ENCODE measurements at places on chromosomes 7 and 10.

DNA sequence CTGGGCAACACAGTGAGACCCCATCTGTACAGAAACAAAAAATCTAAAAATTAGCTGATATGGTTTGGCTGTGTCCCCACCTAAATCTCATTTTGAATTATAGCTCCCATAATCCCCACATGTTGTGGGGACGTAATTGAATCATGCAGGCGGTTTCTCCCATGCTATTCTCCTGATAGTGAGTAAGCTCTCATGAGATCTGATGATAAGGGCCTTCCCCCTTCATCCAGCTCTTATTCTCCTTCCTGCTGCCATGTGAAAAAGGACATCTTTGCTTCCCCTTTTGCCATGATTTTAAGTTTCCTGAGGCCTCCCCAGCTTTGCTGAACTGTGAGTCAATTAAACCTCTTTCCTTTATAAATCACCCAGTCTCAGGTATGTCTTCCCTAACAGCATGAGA, 136.5 kb downstream of the SFMBT2 start:
- no peak overlapping the region for H3K27ac ChIP-seq
- no peak for DNase-seq
- no peaks in the 10 kb centered on the region for H3K27me3 ChIP-seq
- H3K4me3 ChIP-seq: no peak overlapping the region
- H3K4me1 ChIP-seq: peaks cover 4% of the 10 kb centered on the region

GRCh38 chr10:70306886-70307520, 23.2 kb upstream of the NPFFR1 start:
- H3K36me3 ChIP-seq: no peaks in the 10 kb centered on the region
- no peak for DNase-seq
- H3K4me3 ChIP-seq: no peak overlapping the region
- no peak overlapping the region for H3K27ac ChIP-seq
- no peaks in the 10 kb centered on the region for H3K27me3 ChIP-seq

DNA sequence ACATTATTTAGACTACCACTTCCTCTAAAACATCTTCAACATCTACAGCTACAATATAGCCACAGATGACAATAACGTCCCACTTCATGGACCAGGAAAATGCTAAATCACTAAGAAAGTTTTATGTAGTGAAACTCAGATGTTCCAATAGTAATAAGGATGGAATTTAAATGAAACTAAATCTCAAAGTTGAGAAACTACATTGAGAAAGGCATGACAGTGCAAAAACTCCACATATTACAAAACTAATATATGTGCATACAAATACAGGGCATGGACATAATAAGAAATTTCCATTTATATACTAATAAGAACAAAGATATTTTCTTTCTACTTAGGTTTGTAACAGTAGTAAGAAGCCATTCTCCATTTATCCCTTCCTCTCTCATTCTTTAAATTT, 31.1 kb downstream of the POT1 start:
- H3K4me1 ChIP-seq: no peaks in the 10 kb centered on the region
- no peaks in the 10 kb centered on the region for H3K36me3 ChIP-seq
- H3K4me3 ChIP-seq: no peak overlapping the region
- H3K27ac ChIP-seq: no peak overlapping the region

- no peaks in the 10 kb centered on the region for H3K27me3 ChIP-seq
- H3K4me1 ChIP-seq: peaks cover 23% of the 10 kb centered on the region
- DNase-seq: peak; percentile 50
- H3K4me3 ChIP-seq: peak overlapping the region; percentile 44
Observed at GRCh38 chr10:18157881-18158280, 17.7 kb downstream of the CACNB2 start.

- H3K27ac ChIP-seq: no peak overlapping the region
- no peaks in the 10 kb centered on the region for H3K4me1 ChIP-seq
- no peaks in the 10 kb centered on the region for H3K27me3 ChIP-seq
- no peaks in the 10 kb centered on the region for H3K36me3 ChIP-seq
- no peak for DNase-seq
- H3K4me3 ChIP-seq: no peak overlapping the region
Observed at GRCh38 chr7:30249316-30249715, 35.1 kb upstream of the ZNRF2 start.

GRCh38 chr10:14534152-14534551, 203.4 kb upstream of the FRMD4A start:
- H3K4me1 ChIP-seq: peaks cover 27% of the 10 kb centered on the region
- peaks cover 2% of the 10 kb centered on the region for H3K36me3 ChIP-seq
- no peaks in the 10 kb centered on the region for H3K27me3 ChIP-seq
- no peak overlapping the region for H3K4me3 ChIP-seq
- H3K27ac ChIP-seq: peak overlapping the region; percentile 96
- DNase-seq: no peak

- no peak overlapping the region for H3K27ac ChIP-seq
- no peaks in the 10 kb centered on the region for H3K4me1 ChIP-seq
- 0 out of 2 replicates have a peak, but pooled peaks cover 3% of the 10 kb centered on the region for H3K36me3 ChIP-seq
- DNase-seq: peak; percentile 71
Observed at GRCh38 chr10:69516316-69516715, 56.9 kb downstream of the NEUROG3 start.

- no peak for DNase-seq
- H3K27ac ChIP-seq: no peak overlapping the region
- H3K27me3 ChIP-seq: peaks cover 13% of the 10 kb centered on the region
- peak overlapping the region; percentile 83 for H3K4me3 ChIP-seq
- H3K4me1 ChIP-seq: peaks cover 13% of the 10 kb centered on the region
Observed at GRCh38 chr10:96089116-96089515, 41.0 kb upstream of the ZNF518A start.

DNA sequence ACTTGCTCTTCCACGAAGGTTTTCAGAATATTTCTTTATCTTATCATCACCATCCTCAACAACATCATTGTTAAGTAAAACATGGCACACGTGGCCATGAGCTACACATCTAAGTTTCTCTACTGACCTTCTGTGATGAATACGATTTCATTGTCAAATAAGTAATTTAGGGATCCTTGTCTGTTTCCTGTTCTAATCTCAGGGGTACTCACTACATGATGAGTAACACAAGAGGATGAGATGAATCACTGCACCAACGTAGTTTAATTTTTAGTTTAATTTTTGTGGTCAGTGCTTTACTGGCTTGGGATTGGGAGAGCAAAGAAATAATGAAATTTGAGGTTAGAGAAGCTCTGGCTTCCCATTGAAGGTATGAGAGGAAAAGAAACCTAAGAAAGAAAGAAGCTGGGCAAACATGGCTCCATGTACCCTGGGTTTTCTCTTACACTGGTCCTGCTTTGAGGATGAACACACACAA, 461.9 kb upstream of the KLF6 start:
- no peaks in the 10 kb centered on the region for H3K27me3 ChIP-seq
- H3K36me3 ChIP-seq: no peaks in the 10 kb centered on the region
- DNase-seq: peak; percentile 69

GRCh38 chr10:104941662-104942061, 300.6 kb downstream of the SORCS3 start:
- DNase-seq: no peak
- H3K4me1 ChIP-seq: no peaks in the 10 kb centered on the region
- no peak overlapping the region for H3K4me3 ChIP-seq
- H3K27ac ChIP-seq: no peak overlapping the region

- DNase-seq: no peak
- no peak overlapping the region for H3K27ac ChIP-seq
- H3K36me3 ChIP-seq: no peaks in the 10 kb centered on the region
- H3K4me3 ChIP-seq: no peak overlapping the region
Observed at GRCh38 chr7:131687296-131687695, 130.9 kb upstream of the PODXL start.

GRCh38 chr7:937856-938484, 16.5 kb downstream of the ADAP1 start:
- H3K36me3 ChIP-seq: no peaks in the 10 kb centered on the region
- H3K27me3 ChIP-seq: no peaks in the 10 kb centered on the region
- H3K27ac ChIP-seq: no peak overlapping the region

- DNase-seq: peak; percentile 36
- H3K27me3 ChIP-seq: no peaks in the 10 kb centered on the region
- no peaks in the 10 kb centered on the region for H3K36me3 ChIP-seq
- H3K4me3 ChIP-seq: no peak overlapping the region
Observed at GRCh38 chr10:35304649-35305048, 31.7 kb upstream of the CCNY start.

GRCh38 chr10:78196964-78197363, 163.3 kb downstream of the RPS24 start:
- DNase-seq: peak; percentile 80
- H3K27ac ChIP-seq: no peak overlapping the region
- H3K36me3 ChIP-seq: no peaks in the 10 kb centered on the region
- H3K4me1 ChIP-seq: peaks cover 3% of the 10 kb centered on the region
- peaks cover 57% of the 10 kb centered on the region for H3K27me3 ChIP-seq

GRCh38 chr7:148394582-148394981, 196.0 kb upstream of the C7orf33 start:
- H3K4me1 ChIP-seq: no peaks in the 10 kb centered on the region
- H3K4me3 ChIP-seq: no peak overlapping the region

DNA sequence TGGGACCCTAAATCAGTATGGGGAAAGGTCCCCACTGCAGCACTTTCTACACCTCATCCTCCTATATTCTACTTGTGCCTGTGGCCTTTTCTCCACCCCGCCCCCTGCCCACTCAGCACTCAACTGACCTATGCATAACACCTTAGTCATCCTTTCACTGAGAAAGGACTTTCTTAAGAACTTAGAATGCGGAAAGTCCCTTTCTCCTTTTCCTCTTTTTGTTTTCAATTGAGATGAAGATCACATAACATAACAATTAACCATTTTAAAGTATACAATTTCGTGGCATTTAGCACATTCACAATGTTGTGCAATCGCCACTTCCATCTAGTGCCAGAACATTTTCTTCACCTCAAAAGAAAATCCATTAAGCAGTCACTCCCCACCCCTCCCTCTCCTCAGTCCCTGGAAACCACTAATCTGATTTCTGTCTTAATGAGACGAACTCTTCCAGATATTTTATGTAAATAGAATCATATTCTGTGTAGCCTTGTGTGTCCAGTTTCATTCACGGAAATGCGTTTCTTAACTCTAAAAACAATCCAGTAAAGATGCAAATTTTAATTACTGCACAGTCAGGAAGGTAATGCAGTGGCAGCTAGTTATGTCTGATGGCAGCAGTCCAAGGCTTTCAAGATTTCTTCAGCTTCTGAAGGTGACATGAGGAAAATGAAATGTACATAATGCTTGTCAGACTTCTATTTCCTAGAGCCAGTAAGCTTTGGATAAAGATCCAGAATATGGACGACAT, 41.7 kb downstream of the FAS start:
- no peaks in the 10 kb centered on the region for H3K27me3 ChIP-seq
- no peaks in the 10 kb centered on the region for H3K36me3 ChIP-seq
- DNase-seq: peak; percentile 77
- peak overlapping the region; percentile 63 for H3K4me3 ChIP-seq
- peaks cover 22% of the 10 kb centered on the region for H3K4me1 ChIP-seq

All from PC-3 (cell line).